Activated CD4-positive, alpha-beta T cell treated with anti-CD3 and anti-CD28 coated beads for 1 hour (primary cell): ENCODE measurements at places on chromosomes 1 and 21.

- DNase-seq = no peak
Observed at GRCh38 chr1:7178336-7178735, 393.1 kb downstream of the CAMTA1 start.

GRCh38 chr1:184932319-184932718, 42.0 kb downstream of the NIBAN1 start:
- DNase-seq = no peak

- peak; percentile 12 for DNase-seq
Observed at GRCh38 chr1:169427081-169427641, at the start of gene CCDC181. Gene CCDC181 (minus strand): TSS chr1:169427474. CDS start chr1:169424927, 2,547 bp downstream.

GRCh38 chr1:208499026-208499425, 254.8 kb upstream of the PLXNA2 start:
- no peak for DNase-seq

GRCh38 chr1:213996320-213997037, 8.7 kb downstream of the PROX1 start:
- no peak for DNase-seq

DNA sequence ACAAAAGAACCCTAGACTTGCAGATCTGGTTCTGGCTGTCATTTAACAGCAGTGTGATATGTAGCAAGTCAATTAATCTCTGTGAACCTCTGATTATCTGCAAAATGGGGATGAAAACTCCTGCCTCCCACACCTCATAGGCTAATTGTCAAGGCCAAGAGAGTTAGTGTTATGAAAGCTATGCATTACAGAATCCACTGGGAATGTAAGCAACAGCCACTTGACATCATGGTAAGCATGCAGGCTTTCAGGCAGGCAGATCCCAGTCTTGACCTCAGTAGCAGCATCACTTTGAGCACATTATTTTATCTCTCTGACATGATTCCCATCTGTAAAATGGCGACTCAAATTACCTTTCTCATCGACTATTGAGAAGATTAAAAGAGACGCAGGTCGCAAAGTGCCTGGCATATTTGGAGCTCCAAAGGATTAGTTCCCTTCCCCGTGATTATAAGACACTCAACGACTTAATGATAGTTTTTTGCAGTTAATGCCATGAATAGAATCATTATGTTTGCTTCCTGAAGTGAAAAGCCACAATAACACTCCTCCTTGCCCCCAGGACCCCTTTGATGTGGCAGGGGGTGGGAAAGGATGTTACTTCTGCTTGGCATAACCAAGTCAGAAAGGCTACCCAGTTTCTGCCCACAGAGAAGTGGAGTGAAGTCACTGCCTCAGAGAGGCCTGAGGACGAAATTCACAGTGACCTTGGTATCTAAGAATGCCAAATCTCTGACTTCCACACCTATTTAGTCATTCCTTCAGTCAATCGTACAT, 273.0 kb upstream of the NFIA start:
- no peak for DNase-seq

GRCh38 chr1:85450832-85451231, 14.1 kb downstream of the DDAH1 start:
- DNase-seq = no peak

GRCh38 chr1:29282924-29283803, 46.8 kb downstream of the PTPRU start:
- no peak for DNase-seq

DNA sequence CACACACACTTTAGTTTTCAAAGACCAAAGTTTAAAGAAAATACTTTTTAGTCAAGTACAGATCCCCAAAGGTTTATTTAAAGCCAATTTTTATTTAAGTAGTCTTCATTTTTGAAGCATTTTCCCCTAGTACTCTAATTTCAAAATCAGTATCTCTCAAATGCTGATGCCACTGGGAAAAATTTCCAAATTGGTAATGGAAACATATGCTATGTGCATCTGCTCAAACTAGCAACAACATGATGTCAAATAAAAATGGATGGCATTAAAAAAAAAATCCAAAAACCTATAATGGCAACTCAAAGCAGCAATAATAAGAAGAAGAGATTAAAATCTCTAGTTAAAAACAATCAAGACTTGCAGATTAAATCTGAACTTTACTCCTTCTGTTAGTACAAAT, 58.6 kb downstream of the ZNHIT6 start:
- no peak for DNase-seq

- no peak for DNase-seq
Observed at GRCh38 chr1:228778026-228778425, 42.7 kb downstream of the RHOU start.

DNA sequence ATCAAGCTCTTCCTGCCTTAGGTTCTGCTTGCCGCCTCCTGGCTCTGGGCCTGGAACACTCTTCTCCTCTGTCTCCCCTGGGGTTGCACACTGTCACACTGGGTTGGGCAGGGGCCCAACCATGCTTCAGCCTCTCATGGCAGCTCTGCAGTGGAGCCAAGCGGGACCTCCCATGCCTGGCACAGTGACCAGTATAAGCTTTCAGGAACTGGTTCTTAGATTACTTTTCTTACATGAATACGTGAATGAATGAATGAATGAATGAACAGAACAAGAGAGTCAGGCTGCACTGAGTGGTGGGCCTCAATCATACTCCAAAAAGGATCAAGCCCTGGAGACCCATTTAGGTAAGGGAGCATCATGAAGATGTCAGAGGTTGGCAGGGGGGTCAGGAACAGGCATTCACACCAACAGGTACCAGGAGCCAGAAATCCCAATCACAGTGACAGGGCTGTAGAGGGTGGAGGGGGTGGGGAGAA, 30.8 kb upstream of the TMEM125 start:
- DNase-seq = no peak

DNA sequence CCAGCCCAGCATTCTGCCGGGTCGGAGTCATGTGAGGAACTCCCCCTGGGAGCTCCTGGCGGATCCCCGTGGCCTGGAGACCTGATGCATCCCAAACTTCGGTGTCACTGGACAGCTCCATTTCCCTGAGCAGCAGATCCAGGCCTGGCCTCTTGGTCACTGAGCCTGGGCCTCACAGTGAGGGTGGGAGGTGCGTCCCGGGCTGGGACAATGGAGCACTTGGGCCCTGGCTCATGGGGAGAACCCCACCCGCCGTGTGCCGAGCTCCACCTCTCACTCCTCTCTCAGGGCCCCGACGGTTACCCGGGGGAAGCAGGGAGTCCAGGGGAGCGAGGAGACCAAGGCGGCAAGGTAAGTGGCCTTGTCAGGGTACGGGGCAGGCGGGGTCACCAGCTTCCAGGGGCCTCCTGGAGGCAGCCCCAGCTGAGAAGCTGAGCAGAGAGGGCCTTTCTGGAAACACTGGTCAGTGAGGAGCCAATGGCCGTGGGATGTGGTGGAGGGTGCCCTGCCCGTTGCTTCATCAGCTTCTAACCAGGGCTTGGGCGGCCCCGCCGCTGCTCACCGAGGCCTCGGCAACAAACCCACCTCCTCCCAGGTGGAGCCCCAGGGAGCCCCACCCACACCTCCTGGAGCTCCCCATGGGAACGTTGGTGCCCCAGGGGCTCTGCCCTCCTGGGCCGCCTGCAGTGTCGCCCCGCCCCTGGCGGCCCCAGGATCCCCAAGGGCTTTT, 19.8 kb downstream of the COL6A2 start:
- DNase-seq = no peak

- DNase-seq = no peak
Observed at GRCh38 chr1:206133751-206134415, 16.7 kb upstream of the AVPR1B start.

DNA sequence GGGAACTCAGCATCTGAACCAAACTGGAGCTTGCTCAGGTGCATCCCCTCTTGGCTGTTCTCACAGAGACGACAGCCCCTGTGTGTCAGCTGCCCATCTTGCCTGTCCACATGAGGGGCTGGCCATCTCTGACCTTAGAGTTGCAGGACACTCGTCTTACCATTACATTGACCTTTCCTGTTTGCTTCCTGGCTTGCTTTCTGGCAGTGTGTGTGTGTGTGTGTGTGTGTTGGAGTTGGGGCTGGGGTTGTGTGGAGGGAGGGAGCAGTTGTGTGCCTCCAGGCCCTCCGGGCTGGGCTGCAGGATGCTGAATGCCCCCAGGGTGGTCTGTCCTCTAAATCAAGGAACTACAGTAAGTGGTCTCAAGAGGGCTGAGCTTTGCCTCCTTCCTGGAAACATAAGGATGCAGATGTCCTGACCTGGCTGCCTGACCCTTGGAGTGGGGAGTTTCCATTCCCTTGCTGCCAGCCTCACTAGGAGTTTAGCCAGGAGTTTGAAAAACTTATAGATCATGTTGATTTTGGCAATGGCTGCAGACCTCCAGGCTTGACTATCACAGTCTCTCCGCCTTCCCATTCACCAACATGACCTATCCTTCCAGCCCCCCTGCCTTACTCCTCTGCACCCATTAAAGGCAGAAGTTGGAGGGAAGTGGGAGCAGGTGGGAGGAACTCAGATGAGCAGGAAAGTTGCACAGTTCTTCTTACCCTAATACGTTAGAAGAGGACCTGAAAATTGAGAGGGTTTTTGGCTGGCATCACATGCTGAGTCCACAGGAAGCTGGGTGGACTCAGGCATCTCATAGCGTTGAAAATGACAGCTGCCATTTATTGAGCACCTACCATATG, 19.0 kb downstream of the RASSF5 start:
- no peak for DNase-seq

DNA sequence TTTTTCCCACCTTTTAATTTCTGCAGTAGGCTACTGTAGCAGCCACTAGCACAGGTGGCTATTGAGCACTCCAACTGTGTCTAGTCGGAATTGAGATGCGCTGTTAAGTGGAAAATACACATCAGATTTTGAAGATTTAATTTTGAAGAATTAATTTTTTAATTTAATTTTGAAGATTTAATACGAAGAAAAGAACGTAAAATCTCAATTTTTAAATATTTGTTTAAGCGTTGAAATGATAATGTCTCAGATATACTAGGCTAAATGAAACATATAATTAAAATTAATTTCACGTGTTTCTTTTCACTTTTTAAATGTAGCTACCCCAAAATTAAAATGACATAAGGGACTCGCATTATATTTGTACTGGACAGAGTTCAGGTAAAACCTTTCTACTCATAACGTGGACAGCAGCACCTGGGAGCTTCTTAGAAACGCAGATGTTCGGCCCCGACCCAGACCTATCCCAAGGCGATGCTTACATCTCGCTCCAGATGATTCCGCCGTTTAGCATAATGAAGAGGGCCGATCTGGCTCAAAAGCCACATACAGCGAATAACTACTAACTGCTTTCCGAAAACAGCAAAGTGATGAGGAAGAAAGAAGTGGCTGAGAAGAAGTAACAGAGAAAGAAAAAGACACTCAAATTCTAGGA, 717 bp downstream of the CRYZL1 start:
- DNase-seq = no peak

DNA sequence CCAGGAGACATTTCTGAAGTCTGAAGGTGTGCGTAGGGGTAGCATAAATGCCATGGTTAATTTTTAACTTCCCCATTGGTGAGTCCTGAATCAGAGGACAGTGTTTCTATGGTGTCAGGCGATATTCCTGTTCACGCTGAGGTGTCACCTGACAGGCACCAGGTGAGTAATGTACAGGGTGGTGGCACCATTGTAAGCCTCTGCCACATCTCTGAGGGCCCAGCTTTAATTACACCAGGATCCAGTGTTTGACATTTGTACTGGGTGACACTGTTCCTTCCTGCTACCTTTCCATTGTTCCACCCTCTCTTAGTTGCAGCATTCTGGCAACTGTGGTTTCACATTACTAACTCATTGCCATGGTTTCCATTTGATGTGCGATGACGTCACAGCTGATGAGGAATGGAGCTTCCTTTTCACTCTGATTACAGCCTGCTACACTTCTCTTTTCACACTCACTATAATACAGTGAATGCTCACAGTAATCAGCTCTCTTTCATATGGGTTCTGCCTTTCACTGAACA, 40.6 kb upstream of the MARK1 start:
- no peak for DNase-seq

GRCh38 chr1:200535605-200536004, 84.9 kb downstream of the KIF14 start:
- DNase-seq = no peak

DNA sequence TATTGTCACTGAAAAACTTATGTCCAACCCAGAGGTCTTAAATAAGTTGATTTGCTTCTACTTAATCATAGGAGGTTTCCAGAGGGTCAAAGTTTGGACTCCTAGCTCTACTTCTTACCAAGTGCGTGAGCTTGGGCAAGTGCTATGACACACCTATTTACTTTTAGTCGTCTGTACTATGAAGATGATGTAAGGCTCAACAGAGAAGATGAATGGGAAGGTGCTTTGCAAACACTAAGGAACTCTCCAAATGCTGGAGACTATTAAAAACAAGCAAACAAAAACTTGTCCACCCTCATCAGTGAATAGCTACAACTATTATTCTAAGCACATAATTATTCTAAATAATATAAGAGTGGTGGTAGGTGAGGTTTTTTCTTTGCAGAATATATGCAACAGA, 232.3 kb upstream of the USP24 start:
- DNase-seq = no peak

- DNase-seq = no peak
Observed at GRCh38 chr1:2632561-2633361, at the start of gene MMEL1. Gene MMEL1 (minus strand): TSS chr1:2633016. CDS start chr1:2629484, 3,532 bp downstream.

GRCh38 chr1:94272388-94272787, 35.0 kb upstream of the ARHGAP29 start:
- no peak for DNase-seq

DNA sequence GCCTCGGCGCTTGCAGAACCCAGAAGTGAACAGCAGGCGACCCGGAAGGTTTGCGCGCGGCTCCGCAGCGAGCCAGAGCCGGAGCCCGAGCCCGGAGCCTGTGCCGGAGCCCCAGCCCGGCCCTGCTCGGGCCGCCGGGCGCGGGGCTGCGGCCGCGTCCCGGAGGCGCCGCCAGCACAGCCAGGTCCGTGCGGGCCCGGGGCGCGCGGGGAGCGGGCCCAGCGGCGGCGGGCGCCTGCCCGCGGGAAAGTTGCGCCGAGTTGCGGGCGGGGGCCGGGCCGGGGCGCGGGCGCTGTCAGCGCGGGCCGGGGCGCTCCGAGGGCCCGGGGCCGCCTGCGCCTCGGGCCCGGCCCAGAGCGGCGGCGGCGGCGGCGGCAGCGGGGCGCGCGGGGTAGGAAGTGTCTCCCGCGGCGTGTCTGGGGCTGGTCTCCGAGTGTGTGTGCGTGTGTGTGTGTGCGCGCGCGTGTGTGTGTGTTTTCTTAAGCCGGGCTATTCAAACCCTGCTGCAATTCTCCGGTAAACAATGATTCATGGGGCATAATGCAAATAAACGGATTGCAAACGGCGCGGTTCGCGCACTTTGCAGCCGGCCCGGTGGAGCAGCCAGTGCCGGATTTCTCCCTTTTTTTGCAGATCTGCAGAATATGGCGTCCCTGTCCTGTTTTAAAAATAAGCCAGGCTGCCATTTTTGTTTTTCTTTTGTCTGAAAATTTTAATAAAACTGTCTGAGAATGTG, at the start of gene ZNF362:
ZNF362 (plus strand) TSS at position 22 of the 736 bp plus-strand sequence. CDS start 14,083 bp downstream, outside the sequence.
- peak; percentile 59 for DNase-seq
